Uterus (tissue), 4 donors: ENCODE measurements at places on chromosomes 7 and 10. TPM values are rescaled to one million over a fixed set of nuclear protein-coding genes. Genes with fewer than 3 reads are reported as not detected.

The TMEM139 gene
- not detected for total RNA-seq

The BUD23 gene
- total RNA-seq: 54.6 TPM

The VAX1 gene
- not detected for total RNA-seq

DNA sequence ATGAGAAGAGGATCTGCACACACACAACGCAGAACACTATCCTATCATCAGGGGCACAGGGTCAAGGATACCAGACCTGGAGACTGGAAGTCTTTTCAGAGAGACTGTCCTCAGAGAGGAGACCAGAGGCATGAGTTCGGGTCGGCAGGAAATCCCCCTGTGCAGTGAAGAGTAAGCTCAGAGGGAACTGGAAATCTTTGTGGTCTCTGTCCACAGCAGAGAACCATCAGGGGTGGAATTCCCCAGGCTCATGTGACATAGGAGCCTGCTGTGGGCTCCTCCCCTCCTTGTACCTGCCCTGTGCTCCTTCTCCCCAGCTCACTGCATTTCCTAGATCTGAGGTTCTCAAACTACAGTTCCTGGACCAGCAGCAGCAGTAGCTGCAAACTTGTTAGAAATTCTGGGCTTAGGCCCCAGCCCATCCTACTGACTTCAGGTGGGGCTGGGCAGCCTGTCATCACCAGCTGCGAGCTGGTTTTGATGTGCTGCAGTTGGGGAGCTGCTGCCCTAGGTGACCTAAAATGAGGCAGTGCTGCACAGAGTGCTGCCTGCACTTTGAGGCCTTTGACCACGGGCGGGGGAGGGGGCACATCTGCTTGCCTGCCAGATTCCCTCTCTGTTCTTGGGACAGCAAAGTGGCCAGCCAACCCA lies 2.4 kb downstream of the ZMIZ2 start:
- H3K27me3 ChIP-seq: no peaks in the 10 kb centered on the region
- no peaks in the 10 kb centered on the region for H3K36me3 ChIP-seq
- no peak overlapping the region for H3K27ac ChIP-seq
- no peak overlapping the region for H3K4me3 ChIP-seq
- H3K4me1 ChIP-seq: peaks cover 17% of the 10 kb centered on the region

- no peak overlapping the region for H3K27ac ChIP-seq
- H3K27me3 ChIP-seq: no peaks in the 10 kb centered on the region
- no peaks in the 10 kb centered on the region for H3K4me1 ChIP-seq
- no peak for DNase-seq
- H3K4me3 ChIP-seq: no peak overlapping the region
Measured at GRCh38 chr10:130368761-130369560, 232.8 kb downstream of the GLRX3 start.

DNA sequence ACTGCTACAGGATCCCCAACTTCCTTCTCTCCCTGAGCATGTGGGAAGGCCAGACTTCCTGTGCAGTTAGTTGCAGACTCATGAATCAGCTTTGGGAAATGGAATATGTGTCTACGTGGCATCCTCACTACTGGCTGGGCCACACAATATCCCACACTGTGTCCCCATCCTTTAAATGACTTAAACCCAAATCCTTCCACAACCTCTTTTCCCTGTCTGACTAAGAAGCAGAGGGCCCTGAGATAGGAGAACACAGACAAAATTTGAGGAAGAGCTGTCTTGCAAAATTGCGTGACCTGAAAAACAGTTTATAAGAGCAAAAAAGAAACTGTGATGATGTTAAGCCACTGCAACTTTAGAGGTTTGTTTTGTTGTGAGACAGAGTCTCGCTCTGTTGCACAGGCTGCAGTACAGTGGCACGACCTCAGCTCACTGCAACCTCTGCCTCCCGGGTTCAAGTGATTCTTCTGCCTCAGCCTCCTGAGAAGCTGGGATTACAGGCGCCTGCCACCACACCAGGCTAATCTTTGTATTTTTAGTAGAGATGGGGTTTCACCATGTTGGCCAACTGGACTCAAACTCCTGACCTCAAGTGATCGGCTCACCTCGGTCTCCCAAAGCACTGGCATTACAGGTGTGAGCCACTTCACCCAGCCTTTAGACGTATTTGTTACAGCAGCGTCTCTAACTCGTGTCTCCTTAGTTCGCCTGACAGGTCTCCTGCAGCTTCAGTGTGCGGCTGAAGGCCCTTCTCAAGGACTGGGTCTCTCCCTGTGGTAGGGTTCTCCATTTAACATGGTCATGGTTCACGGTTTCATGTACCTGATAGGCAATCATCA lies 46.9 kb upstream of the SFMBT2 start:
- no peaks in the 10 kb centered on the region for H3K4me1 ChIP-seq
- no peak for DNase-seq
- no peaks in the 10 kb centered on the region for H3K27me3 ChIP-seq
- no peaks in the 10 kb centered on the region for H3K36me3 ChIP-seq
- H3K4me3 ChIP-seq: no peak overlapping the region

DNA sequence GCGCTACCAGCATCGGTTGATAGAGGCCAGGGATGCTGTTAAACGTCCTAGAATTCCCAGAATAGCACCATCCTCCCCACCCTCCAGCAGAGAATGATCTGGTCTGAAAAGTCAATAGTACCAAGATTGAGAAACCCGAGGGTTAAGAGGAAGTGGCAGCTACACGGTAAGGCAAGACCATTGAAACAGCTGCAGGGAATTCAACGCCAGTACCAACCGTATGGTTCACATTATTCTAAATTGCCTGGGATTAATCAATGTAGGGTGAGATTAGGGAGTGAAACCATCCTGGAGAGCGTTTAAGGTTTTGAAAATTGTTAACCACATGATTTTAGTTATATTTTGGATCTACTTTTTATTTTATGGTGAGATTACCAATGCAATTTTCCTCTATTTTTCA lies 352.2 kb downstream of the PRPF18 start:
- no peak overlapping the region for H3K27ac ChIP-seq
- no peak overlapping the region for H3K4me3 ChIP-seq
- DNase-seq: no peak
- H3K36me3 ChIP-seq: no peaks in the 10 kb centered on the region

DNA sequence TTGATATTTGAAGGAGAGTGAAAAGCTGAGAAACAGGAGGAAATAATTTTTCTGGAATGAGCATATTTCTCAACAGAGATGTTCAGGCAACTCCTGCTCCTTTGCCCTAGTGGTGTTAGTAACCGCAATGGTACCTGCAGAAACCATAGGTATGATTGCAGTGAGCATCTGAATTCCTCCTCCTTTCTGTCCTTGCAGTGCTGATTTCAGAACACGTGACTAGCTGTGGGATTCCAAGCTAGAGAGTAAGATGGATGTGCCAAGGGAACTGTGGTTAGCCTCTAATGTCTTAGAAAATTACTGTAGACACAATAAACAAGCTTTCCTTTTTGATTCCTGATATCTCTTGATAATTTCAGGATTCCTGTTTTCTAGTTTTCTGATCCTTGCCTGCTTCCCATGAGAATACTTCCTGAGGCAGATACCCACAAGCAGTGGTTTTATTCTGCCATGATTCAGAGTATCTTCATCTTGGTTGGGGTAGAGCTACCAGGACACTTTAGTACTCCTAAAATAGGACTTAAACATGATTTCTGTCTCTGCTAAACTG lies 27.5 kb downstream of the LRGUK start:
- no peaks in the 10 kb centered on the region for H3K36me3 ChIP-seq
- no peak overlapping the region for H3K4me3 ChIP-seq
- H3K27ac ChIP-seq: no peak overlapping the region
- H3K4me1 ChIP-seq: no peaks in the 10 kb centered on the region

GRCh38 chr7:83524277-83525075 lies 124.5 kb downstream of the SEMA3E start:
- no peak for DNase-seq
- H3K36me3 ChIP-seq: no peaks in the 10 kb centered on the region
- no peak overlapping the region for H3K4me3 ChIP-seq

DNA sequence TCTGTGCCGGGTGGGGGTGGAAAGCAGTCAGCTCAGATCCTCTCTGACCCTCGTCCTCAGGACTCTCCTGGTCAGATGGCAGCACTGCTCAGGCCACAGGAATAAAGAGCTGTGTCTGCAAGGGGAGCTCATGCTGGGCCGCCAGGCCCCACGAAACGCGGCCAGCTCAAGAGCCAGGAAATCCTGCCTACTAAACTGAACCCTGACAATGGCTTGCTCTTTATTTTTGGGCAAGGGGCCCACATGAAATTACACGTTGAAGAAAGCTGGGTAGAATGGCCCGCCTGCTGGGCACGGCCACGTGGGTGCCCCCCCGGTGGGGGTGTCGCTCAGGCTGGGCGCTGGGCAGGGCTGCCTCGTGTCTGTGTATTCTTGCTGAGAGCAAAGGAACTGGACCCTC lies 103.0 kb downstream of the ITIH5 start:
- H3K36me3 ChIP-seq: no peaks in the 10 kb centered on the region
- no peak overlapping the region for H3K4me3 ChIP-seq
- peaks cover 8% of the 10 kb centered on the region for H3K4me1 ChIP-seq
- H3K27ac ChIP-seq: no peak overlapping the region
- no peak for DNase-seq

DNA sequence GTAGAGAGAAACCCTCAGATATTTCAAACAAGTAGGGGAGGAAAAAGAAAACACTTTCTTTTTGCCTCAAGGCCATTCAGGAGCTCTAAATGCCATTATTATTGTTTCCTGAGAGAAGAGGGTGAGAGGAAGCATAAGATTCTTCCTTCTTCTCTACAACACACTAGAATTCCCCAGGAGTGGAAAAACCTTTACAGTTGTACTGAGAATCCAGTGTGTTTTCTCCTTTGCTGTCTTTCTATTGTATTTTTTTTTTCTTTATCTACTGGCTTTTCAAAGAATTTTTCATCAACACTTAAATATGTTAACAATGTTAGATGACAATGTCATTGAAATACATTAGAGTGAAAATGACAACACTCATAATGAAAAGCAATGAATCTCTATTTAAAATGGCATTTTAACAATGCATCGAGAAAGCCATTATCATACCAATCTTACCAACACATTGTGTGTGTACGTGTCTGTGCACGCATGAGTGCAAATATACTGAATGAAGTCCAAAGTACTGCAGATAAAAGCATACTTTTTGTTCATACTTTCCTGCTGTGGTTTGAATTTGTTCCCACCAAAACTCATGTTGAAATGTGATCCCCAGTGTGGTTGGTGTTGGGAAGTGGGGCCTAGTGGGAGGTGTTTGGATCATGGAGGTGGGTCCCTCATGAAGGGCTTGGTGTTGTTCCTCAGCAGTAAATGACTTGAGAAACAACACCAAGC lies 24.2 kb upstream of the MACC1 start:
- no peak for DNase-seq
- H3K27ac ChIP-seq: no peak overlapping the region
- H3K4me1 ChIP-seq: no peaks in the 10 kb centered on the region

- H3K36me3 ChIP-seq: no peaks in the 10 kb centered on the region
- H3K27me3 ChIP-seq: no peaks in the 10 kb centered on the region
- no peak overlapping the region for H3K4me3 ChIP-seq
- no peak overlapping the region for H3K27ac ChIP-seq
Measured at GRCh38 chr7:150847536-150847935, 4.8 kb upstream of the AOC1 start.

DNA sequence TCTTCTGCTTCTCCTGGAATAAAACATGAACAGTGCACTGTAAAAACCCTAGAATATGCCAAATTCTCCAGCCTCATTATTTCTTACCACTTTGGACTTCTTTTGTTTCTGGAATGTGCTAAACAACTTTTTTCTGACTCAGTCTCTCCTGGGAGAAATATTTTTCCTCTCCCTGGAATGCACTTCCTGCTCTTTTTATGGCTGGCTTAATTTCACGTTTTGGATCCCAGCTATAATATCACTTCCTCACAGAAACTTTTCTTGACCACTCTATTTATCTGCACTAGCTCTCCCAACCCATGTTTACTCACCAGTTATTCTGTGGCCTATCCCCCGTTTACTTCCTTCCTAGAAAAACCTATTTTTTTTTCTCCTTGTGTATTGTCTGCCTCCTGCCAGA lies 26.7 kb downstream of the ABCB5 start:
- no peak overlapping the region for H3K4me3 ChIP-seq
- no peak overlapping the region for H3K27ac ChIP-seq
- no peaks in the 10 kb centered on the region for H3K36me3 ChIP-seq
- no peaks in the 10 kb centered on the region for H3K4me1 ChIP-seq
- no peaks in the 10 kb centered on the region for H3K27me3 ChIP-seq

GRCh38 chr7:76196786-76197185 lies 4.9 kb upstream of the SRRM3 start:
- no peak overlapping the region for H3K4me3 ChIP-seq
- no peaks in the 10 kb centered on the region for H3K27me3 ChIP-seq
- H3K27ac ChIP-seq: no peak overlapping the region
- no peaks in the 10 kb centered on the region for H3K4me1 ChIP-seq
- H3K36me3 ChIP-seq: no peaks in the 10 kb centered on the region

- no peak overlapping the region for H3K27ac ChIP-seq
- no peak for DNase-seq
- H3K27me3 ChIP-seq: no peaks in the 10 kb centered on the region
- no peak overlapping the region for H3K4me3 ChIP-seq
Measured at GRCh38 chr10:118732245-118733165, 22.3 kb downstream of the CACUL1 start.

DNA sequence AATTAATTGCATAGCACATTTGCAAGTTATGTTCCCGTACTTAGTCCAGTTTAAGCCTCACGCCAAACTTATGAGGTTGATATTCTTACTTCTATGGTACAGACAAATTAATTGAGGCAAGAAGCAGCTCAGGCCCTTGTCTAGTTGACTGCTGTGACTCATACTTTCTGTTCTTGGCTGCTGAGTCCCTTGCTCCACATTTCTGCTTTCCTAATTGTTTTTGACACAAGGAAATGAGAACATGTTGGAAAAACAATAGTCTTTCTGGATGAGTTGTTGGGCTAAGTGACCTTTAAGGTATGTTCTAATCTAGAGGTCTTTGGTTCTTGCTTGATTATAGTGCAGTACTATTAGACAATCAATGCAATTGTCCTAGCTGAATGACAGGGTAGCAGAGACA lies 331.8 kb downstream of the NRG3 start:
- no peak overlapping the region for H3K4me3 ChIP-seq
- H3K36me3 ChIP-seq: no peaks in the 10 kb centered on the region
- H3K4me1 ChIP-seq: no peaks in the 10 kb centered on the region
- H3K27me3 ChIP-seq: no peaks in the 10 kb centered on the region
- DNase-seq: no peak

GRCh38 chr7:115910541-115911164 lies 119.9 kb downstream of the TFEC start:
- no peaks in the 10 kb centered on the region for H3K36me3 ChIP-seq
- H3K27me3 ChIP-seq: no peaks in the 10 kb centered on the region
- no peak overlapping the region for H3K27ac ChIP-seq

DNA sequence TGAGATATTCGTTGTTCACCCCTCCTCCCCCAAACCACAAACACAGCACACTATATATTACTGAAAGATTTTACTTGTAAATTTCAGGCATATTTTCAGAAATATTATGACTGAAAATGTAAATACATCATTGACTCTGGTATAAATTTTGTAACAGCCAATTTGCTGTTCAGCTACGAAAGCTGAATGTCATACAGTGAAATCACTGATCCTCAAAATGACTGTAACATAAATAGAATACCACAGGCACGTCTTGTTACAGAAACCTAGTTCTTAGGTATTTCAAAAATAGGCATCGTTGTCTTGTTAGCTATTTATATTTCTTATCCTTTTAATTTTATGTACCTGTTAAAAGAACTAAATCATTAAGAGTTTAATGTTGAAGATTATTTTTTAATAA lies 15.1 kb downstream of the TRUB1 start:
- H3K36me3 ChIP-seq: no peaks in the 10 kb centered on the region
- no peak overlapping the region for H3K27ac ChIP-seq
- DNase-seq: no peak
- no peak overlapping the region for H3K4me3 ChIP-seq
